ENCODE measurements at places on chromosomes 7 and 10.

GRCh38 chr7:46716926-46717325 lies 795.9 kb upstream of the IGFBP3 start:
- no peak for DNase-seq

DNA sequence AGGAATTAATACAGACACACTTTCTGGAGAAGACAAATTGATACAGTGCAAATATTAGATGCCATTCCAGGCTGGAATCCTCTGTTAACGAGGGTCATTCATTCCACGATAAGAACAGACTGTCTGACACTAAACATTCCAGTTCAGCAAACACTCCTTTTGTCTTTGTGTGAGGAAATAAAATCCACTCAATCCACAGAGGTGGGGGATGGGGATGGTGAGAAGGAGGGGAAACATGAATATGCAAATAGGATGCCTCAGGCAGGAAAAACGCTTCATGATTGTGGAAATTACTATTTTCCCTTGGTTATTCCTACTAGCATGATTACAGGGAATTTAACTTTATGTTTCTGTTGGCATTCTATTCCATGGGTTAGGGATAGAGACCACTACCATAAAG lies 196.9 kb upstream of the CDCA7L start:
- no peak for DNase-seq

- no peak for DNase-seq
Observed at GRCh38 chr10:58554316-58554715, 41.6 kb downstream of the BICC1 start.

GRCh38 chr7:73703225-73703624 lies 16.2 kb downstream of the STX1A start:
- no peak for DNase-seq

DNA sequence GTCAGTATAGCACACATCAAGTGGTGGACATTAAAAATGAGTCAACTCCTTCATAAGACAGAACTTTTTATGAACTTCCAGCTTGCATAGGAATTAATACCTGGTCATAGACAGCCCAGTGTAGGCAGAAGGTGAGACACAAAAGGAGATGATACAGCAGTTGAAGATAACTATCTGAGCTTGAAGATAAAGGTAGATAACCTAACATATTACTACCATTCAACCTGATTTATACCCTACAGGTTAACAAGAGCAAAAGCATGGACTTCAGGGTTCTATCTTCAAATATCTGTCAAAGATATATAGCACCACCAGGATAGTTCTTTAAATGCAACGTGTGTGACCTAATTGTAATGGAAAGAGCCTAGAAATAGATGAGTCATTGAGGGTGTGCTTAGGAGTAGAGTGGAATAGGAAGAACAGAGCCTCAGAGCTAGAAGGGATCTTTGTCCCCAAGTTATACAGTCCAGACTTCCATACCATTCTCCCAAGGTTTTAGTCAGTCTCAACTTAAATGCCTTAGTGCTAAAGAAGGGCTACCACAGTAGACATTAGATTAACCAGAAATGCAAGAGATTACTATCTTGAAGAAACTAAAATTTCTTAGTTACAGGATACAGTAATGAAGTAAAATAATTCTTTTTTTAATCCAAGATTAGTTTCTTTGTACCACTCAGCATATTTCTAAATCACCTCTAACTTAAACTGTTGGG lies 9.2 kb downstream of the ZNF800 start:
- DNase-seq: no peak

- no peak for DNase-seq
Observed at GRCh38 chr10:97676770-97677581, 10.1 kb downstream of the AVPI1 start.

DNA sequence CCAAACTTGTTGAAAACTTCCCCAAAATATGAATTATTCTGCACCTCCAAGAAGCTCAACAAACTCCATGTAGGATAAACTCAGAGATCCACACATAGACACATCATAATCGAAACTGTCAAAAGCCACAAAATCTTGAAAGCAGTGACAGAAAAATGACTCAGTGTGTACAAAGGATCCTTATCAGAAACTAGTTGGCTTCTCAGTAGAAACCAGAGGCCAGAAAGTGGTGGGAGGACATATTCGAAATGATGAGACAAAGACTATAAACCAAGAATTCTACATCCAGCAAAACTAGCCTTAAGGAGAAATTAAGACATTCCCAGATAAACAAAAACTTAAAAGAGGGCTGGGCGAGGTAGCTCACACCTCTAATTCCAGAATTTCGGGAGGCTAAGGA lies 38.5 kb downstream of the MCMBP start:
- no peak for DNase-seq

DNA sequence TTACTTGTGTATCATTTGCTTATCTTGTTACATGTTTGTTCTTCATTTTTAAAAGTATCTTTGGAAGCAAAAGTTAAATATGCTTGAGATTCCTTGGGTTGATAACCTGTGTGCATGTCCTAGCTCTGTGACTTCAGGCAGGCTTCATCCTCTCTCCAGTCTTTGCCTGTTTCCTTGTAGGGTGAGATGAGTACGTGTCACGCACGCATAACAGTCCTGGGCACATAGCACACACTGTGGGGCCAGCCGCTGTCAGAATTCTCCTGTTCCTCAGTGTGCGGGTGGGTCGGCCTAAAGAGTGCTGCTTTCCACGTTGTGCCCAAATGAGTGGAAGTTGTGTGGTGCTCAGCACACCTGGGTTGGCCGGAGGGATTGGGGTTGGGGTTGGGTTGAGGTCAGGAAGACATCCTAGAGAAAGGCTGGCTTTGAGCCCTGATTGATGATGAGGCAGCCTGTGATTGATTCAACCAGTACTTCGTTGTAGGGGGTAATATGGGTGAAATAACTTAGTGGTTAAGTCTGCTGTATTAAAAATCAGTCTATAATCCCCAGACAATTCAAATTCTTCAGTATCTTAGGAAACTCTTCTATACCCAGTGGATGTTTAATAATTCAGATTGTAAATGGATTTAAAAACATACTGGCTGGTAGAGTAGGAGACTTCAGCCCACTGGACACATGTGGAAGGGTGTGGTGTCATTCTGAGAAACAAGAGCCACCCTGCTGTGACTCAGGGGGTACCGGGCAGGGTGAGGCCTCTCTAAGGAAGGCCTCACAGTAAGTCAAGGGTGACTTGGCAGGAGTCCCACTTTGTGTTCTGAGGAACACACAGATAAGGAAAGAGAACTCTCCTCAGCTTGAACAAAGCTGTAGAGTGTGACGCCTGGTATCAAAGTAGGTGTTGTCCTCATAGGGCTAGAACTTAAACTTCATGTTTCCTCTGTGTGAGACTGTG lies 54.8 kb downstream of the DAGLB start:
- no peak for DNase-seq

DNA sequence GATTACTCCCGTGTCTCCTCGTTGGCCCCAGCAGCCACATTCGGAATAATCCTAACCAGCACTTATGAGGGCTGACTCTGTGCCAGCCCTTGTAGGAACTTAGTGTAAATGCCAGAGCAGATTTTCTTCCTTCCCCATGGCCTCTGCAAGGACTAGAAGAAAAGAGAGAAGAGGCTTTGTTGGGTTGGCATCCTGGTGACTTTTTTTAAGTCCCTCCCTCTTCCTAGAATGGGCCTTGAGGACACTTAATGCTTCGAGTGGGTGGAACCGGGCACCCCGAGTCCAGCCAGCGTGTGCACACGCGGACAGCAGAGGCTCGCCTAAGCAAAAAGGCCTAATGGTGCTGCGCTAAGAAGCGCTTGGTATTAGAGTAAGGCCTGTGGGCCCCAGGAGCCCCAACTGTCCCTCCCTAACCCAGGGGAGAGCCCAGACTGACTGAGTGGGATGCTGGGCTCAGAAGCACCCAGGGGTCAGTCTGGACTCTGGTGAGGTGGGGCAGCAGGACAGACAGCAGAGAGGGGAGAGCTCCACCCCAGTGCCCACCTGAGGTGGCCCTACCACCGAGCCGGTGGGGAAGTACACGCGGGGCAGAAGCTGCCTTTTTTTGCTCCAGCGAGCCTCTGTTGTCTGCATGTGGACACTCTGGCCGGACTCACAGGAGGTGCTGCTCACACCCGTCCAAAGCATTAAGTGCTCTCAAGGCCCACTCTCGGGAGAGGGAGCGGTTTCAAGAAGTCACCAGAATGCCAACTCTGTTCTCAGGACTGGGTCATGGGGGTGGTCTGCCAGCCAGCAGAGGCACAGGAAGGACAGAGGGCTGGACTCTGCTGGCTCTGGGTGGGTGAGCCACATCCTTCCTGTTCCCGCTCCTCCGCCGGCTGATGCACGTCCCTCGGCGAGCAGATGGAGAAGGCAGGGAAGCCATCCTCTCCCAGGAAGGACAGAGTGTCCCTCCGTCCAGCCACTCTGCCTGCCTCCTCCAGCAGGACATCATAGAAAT lies 12.5 kb downstream of the ITPRIP start:
- no peak for DNase-seq

DNA sequence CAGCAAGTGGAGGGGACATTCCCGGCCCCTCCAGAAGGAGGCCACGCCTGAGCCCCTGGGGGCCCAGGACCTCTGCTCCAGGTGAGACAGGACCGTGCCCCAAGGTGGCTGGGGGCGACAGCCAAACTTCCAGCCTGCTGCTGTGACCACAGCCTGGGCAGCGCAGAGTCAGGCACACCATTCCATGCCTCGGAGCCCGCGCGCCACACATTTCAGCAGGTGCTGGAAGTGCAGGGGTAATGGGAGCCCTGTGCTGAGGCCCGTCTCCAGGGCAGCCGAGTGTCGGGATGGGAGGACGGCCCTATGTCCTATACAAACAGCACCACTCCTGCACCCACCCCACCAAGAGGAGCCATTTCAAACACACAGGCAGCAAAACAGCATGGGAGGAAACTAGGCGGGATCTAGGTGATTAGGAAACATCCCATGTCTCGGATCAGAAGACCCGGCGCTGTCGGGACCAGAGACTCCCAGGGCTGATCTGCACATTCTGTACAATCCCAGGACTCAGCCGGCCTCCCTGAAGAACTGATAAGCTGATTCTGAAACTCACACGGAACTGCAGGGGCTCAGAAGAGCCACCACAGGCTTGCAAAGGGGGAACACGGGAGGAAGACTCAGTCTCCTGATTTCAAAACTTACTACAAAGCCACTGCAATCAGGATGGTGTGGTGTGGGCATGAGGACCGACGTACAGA lies 272.3 kb downstream of the ELFN1 start:
- no peak for DNase-seq

DNA sequence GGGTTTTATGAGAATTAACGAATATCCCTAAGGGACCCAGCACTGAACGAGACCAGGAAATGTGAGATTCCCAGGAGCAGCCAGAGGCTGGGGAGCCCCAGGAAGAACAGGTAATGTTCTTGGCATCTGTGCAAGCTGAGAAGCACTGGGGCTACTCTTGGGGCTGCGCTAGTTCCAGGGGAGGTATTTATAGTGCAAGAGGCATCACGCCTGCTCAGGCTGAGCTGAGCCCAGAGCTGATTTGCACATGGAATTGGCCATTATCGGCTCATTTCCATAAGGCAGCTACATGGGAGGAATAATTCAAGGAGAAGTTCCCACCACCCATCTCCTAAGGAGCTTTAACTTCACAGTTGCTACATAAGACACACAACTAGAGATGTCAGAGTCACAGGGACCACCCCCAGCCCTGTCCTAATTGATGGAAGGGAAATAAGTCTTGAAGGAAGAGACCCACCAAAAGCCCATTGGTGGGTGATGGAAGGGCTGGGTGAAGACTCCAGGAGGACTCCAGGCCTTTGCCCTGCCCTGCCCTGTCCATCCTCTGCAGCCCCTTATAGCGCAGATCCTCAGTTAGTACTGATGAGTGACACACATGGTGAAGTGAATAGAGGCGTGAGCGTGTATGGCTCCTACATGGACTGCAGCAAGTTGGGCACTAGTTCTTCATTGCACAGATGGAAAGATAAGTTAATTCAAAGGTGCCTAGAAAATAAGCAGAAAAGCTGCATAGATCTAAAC lies 178.9 kb downstream of the GRID1 start:
- no peak for DNase-seq

DNA sequence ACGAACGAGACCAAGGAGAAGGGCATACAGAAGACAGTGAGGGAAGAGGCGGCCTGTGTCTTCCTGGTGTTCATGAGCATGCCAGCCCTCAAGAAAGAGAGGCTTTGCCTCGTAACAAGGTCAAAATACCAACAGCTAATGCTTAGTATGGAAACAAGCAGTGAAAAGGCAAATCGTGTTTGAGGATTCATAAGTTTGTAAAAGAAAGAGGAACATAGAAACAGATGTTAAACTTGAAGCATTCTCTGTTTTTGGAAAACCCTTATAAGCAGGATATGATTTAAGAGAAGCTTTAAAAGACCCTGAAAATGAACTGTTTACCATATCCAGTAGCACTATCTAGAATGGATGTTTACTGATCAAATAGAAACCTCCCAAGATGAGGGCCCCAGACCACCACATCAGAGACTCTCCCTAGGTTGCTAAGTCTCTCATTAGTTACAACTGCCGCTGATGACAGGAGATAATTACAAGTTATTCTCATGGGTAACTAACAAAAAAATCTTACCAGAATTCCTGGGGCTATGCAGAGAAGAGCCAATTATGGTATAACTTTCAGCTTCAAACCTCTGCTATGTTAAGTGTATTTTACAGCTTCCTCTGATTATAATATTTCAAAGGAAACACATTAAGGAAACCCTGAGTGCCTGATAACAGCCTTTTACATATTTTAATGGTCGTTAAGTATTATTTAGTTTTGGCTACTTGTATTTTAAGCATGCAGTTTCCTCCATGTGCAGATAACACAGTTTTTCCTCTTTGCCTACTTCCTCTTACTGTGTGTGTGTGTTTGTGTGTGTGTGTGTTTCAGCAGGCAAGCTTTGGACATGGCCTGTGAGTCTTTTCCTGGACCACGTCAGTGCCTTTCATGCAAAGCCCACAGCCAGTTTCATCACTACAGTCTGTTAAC lies 17.9 kb downstream of the JCAD start:
- DNase-seq: no peak

GRCh38 chr7:3109311-3109915 lies 65.7 kb upstream of the CARD11 start:
- DNase-seq: no peak

- no peak for DNase-seq
Observed at GRCh38 chr10:5466451-5467206, 32.7 kb downstream of the CALML5 start.

DNA sequence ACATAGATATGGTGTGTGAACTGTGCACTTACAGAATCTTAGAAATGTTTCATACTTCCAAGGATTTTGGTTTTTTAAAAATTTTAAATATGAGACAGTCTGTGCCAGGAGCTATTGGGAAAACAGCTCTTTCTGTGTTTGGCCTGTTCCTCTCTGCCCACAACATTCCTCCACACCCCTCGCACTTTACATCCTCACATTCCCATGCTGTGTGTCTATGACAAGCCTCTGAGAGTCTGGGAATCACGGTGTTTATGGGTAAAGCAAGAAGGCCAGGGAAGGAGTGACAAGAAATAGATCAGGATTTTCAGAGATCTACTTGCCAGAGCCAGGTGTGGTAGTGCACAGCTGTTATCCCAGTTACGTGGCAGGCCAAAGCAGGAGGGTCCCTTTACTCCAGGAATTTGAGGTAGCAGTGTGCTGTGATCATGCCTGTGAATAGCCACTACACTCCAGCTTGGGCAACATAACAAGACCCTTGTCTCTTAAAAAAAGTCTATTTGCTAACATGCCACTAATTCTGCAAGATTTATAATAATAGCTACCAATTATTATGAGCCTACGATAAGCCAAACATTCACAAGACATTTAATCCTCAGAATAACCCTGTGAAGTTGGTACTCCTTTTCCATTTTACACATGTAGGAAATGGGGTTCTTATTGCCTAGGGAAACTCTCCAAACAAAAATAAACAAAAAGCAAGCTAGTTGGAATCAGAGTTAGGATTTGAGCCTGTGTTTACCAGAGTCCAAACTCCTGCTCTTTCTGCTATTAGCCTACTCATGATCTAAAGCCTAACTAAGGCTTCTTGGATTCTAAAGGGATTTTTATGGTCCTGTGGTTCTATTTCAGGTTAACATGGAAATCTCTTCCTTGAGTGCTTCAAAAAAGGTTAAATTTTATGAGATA lies 168.3 kb upstream of the SP8 start:
- DNase-seq: no peak
